ENCODE measurements at places on chromosomes 6 and 20. TPM values are rescaled to one million over a fixed set of nuclear protein-coding genes. Genes with fewer than 3 reads are reported as not detected.

The MAP7 gene
- 22.4 TPM for total RNA-seq

The HSPA12B gene
- 0.14 TPM for total RNA-seq

The ZBTB46 gene
- 0.93 TPM for total RNA-seq

The F13A1 gene
- total RNA-seq: not detected

The GRIK2 gene
- total RNA-seq: 0.07 TPM

The RBM24 gene
- 1.9 TPM for total RNA-seq

The SLC35D3 gene
- not detected for total RNA-seq

The GABRR1 gene
- total RNA-seq: not detected

The ZNF341 gene
- total RNA-seq: 3.6 TPM

The PRICKLE4 gene
- total RNA-seq: 0.28 TPM

The KIAA0408 gene
- total RNA-seq: not detected

The ADGRG6 gene
- 20.6 TPM for total RNA-seq

The SLC4A11 gene
- 13.0 TPM for total RNA-seq

The LY6G6D gene
- not detected for total RNA-seq

The SLC12A5 gene
- total RNA-seq: 0.56 TPM

The NMBR gene
- total RNA-seq: not detected

The CPNE5 gene
- total RNA-seq: 0.05 TPM

The CYP24A1 gene
- total RNA-seq: 6.3 TPM

The BEND3 gene
- total RNA-seq: 3.2 TPM

The GPX5 gene
- not detected for total RNA-seq
